ENCODE measurements at places on chromosomes 5 and 9. TPM values are rescaled to one million over a fixed set of nuclear protein-coding genes. Genes with fewer than 3 reads are reported as not detected.

Gene NTRK2
- 37.9 TPM for total RNA-seq

Gene BTNL3
- total RNA-seq: not detected

Gene PKN3
- total RNA-seq: 4.9 TPM

Gene GFI1B
- total RNA-seq: not detected

DNA sequence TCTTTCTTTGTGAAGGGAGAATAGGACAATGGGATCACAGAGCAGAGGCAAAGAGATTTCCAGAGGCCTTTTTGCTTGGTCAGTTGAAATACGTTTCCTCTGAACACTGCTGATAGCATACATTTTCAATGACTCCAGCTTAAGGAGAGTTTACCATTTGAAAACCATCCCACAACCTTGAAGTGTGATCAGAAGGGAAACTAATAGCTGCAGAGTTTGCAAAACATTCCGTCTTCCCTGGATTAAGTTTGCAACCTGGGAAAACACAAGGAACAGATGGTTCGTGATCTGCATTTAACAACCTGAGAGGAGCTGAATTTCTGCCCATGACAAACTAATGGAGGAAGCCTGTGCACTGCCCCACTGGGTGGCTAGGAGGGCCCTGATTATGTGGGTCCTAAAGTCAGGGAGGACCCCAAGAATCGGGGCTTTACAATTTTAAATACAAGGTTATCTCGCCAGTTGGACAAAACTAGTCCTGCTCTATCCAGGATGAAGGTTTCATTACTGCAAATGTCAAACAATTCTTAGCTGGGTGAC lies 35.6 kb downstream of the MTX3 start:
- DNase-seq: no peak
- H3K4me1 ChIP-seq: no peaks in the 10 kb centered on the region
- H3K4me3 ChIP-seq: no peak overlapping the region
- H3K27me3 ChIP-seq: no peaks in the 10 kb centered on the region

DNA sequence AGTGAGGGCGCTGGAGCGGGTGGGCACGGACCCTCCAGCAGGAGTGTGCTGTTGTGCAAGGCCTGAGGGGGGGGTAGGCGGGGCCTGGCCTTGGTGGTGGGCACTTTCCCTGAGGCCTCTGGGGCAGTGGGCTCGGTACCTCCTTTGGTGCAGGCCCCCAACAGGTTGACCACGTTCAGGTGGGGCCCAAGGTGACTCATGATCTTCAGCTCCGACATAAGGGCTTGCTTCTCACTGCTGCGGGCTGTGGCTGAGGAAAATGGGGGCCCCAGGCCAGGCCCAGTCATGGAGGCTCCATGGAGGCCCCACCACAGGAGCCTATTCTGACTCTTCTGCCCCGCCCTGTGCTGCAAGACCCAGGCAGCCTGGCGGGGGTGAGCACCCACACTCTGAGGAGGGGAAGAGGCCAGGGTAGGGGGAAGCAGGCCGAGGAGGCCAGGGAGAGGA lies 31.5 kb downstream of the PDGFRB start:
- no peaks in the 10 kb centered on the region for H3K27me3 ChIP-seq
- DNase-seq: no peak
- no peak overlapping the region for H3K4me3 ChIP-seq
- no peaks in the 10 kb centered on the region for H3K4me1 ChIP-seq
- H3K27ac ChIP-seq: no peak overlapping the region

GRCh38 chr9:92650839-92651621 lies 18.9 kb downstream of the IPPK start:
- H3K4me1 ChIP-seq: no peaks in the 10 kb centered on the region
- H3K27ac ChIP-seq: no peak overlapping the region
- H3K4me3 ChIP-seq: no peak overlapping the region
- H3K27me3 ChIP-seq: no peaks in the 10 kb centered on the region
- DNase-seq: no peak
- H3K36me3 ChIP-seq: no peaks in the 10 kb centered on the region

- no peaks in the 10 kb centered on the region for H3K36me3 ChIP-seq
Measured at GRCh38 chr5:14257995-14258403, 114.9 kb downstream of the TRIO start.

GRCh38 chr9:94533155-94533554 lies 21.7 kb upstream of the PCAT7 start:
- no peak overlapping the region for H3K4me3 ChIP-seq
- H3K4me1 ChIP-seq: peaks cover 7% of the 10 kb centered on the region
- no peaks in the 10 kb centered on the region for H3K36me3 ChIP-seq
- DNase-seq: no peak

DNA sequence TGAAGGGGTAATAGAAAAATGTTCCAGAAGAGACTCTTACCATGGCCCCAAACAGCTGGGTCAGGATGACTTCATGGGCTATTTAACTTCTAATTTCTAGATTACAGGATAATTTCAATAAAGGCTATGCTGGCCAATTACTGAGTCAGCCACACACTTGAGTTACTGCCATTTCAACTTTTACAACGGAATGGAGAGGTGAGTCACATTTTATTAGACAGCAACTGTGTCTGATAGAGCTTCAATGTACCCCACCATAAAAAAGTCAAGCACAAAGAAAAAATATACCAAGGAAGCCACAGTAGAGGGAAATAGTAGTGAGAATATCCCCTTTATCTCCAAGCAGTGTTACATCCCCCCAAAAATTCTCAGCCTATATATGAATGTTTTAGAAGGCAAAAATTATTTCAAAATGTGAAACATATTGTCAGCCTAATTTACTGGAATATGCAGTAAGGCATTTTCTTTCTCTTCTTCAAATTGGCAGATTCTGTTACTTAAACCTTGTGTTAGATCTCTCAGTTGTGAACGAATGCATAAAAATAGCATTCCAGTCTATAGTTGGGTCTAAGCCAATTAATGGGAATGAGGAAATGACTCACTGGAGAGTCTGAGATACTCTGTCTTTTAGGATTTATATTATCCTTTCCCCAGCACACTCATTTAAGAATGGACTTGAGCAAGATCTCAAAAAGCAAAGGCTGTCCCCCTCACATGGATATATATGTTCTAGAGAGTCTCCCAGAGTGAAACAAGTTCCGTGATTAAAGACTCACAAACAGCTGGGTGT lies 47.1 kb upstream of the RAI14 start:
- DNase-seq: no peak
- H3K27ac ChIP-seq: peak overlapping the region; percentile 8
- H3K27me3 ChIP-seq: no peaks in the 10 kb centered on the region
- H3K4me1 ChIP-seq: no peaks in the 10 kb centered on the region
- H3K4me3 ChIP-seq: no peak overlapping the region

DNA sequence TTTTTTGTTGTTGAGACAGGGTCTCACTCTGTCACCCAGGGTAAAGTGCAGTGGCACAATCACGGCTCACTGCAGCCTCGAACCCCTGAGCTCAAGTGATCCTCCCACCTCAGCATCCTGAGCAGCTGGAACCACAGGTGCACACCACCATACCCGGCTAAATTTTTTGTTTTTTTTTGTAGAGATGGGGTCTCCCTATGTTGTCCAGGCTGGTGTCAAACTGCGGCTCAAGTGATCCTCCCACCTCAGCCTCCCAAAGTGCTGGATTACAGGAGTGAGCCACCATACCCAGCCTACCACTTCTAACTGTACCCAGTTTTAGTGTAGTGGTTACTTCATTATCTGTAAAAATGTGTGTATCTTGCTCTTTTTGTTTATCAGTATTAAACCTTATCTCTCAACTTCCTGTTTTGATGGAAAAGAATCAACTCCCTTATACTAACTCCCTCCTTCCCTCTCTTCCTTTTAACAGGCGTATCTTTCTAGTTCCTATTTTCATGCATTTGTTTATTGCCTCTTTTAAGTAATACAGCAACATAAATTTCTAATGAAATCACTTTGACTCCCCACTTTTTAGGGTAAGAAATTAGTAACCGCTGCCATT lies 33.1 kb downstream of the GRAMD2B start:
- no peaks in the 10 kb centered on the region for H3K4me1 ChIP-seq
- no peaks in the 10 kb centered on the region for H3K36me3 ChIP-seq
- DNase-seq: no peak
- H3K4me3 ChIP-seq: no peak overlapping the region
- no peak overlapping the region for H3K27ac ChIP-seq

DNA sequence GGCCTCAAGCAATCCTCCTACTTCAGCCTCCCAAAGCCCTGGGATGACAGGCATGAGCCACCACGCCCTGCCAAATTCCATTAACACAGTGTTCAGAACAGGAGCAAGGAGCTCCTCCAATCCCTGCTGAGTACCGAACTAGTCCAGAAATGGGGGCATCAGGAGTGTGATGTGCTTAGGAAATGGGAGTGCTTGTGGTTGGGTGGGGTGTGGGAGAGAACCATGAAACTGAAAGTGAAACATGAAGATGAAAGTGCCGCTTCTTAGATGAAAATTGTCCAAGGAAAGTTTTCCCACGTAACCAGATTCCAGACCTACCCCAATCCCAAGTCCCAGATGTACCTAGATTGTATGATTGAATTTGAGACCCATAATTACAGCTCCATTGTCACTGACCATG lies 16.7 kb upstream of the ZNF131 start:
- H3K36me3 ChIP-seq: no peaks in the 10 kb centered on the region
- H3K27me3 ChIP-seq: no peaks in the 10 kb centered on the region
- H3K4me3 ChIP-seq: no peak overlapping the region
- no peak for DNase-seq
- no peak overlapping the region for H3K27ac ChIP-seq
- H3K4me1 ChIP-seq: peaks cover 4% of the 10 kb centered on the region

DNA sequence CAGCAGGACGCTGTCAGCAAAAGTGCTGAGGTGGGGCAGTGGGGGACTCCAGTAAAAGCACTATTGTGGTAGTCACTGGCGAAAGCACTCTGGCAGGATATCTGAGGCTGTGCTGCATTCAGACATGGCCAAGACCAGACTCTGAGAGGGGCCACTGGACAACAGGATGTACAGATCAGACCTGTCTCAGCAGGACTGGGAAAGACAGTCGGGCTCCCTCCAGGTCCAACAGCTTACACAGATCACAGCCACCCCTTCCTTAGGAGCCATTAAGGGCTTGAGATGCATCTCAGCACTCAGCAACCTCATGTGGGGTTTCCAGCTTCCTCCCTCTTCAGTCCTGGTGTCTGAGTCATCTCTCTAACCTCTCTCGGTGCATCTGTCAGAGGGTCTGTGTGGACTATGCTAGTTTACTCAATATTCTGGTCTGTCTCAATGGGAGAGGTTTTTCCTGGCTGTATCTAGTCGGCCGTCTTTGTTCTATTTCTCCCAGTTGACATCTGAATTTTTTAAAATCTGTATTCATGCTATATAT lies 154.5 kb downstream of the CWC27 start:
- no peak overlapping the region for H3K4me3 ChIP-seq
- H3K4me1 ChIP-seq: no peaks in the 10 kb centered on the region
- no peaks in the 10 kb centered on the region for H3K36me3 ChIP-seq
- DNase-seq: no peak
- H3K27ac ChIP-seq: no peak overlapping the region

DNA sequence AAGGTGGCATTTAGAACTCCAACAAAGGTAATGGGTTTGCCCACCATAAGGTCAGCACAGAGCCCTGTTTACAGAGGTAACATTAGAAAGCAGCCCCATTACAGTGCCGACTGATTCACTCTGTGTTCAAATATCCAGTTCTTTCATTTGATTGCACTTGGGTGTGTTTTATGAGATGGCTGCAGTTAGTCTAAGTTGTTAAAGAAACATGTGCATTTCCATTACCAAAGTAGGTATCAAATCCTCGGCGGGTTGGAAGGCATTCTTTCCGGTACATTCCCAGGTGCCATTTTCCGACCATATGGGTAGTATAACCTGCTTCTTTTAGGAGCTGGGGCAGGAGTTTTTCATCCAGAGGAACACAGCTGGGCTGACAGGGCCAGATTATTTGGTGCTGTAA lies 16.3 kb downstream of the ARSB start:
- H3K4me3 ChIP-seq: no peak overlapping the region
- H3K36me3 ChIP-seq: no peaks in the 10 kb centered on the region
- peaks cover 16% of the 10 kb centered on the region for H3K4me1 ChIP-seq

- H3K4me3 ChIP-seq: no peak overlapping the region
- no peaks in the 10 kb centered on the region for H3K27me3 ChIP-seq
- no peaks in the 10 kb centered on the region for H3K36me3 ChIP-seq
- no peak overlapping the region for H3K27ac ChIP-seq
Measured at GRCh38 chr5:54282876-54283275, 27.5 kb downstream of the ARL15 start.

DNA sequence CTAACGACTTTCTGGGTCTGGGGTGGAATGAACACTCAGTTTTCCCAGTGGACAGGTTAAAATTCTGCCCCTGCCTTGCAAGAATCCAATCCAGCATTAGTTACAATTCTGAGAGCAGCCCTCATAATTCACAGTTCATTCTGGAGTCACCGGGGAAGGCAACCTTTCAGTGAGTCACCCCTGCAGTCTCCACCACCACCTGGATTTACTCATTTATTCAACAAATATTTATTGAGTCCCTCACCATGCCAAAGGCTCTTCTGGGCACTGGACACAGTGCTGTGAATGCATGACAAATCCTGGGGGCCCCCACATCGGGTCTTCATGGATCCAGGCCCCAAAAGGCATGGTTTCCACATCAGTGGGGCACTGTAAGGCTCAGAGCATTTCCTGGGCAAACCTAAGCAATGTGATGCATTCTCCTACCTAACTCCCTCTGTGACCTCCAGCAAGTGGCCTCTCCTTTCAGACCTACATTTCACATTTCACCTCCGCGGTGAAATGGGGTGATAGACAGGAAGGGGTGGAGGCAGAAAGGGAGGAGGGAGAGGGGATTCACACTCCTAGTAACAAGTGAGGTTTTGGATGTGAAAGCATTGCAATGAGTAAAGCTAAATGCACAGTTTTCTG lies 6.4 kb upstream of the MSX2 start:
- no peak for DNase-seq
- peaks cover 12% of the 10 kb centered on the region for H3K4me1 ChIP-seq
- no peak overlapping the region for H3K27ac ChIP-seq
- no peaks in the 10 kb centered on the region for H3K36me3 ChIP-seq

DNA sequence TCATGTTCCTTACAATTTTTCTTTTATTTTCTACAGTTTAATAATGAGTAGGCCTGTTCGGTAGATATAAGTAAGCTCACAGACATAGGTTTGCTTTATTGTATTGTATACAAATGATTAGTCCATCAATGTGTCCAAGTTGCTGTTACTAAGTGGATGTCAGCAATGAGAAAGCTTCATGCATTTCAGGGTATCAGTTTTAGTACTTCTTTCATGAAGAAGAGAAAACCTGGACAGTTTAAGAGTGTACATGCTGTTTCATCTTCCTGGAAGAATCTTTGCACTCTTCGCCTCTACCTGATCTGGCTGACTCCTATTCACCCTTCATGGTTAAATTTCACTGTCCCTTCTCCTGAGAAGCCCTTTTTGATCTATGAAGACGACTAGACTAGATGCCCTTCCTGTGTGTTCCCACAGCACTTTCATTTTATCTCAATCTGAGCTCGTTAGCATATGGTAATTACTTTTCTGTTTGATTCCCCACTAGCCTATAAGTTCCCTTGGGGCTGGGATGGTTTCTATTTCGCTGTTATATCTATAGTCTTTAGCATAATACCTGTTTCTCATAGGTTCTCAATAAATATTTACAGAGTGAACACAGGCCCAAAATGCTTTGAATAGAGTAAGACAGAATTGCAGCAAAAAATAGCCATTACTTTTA lies 70.7 kb downstream of the CETN3 start:
- no peak overlapping the region for H3K27ac ChIP-seq
- H3K4me1 ChIP-seq: no peaks in the 10 kb centered on the region
- no peak overlapping the region for H3K4me3 ChIP-seq
- no peak for DNase-seq
- H3K27me3 ChIP-seq: no peaks in the 10 kb centered on the region
